ENCODE measurements at places on chromosomes 2 and 18.

- DNase-seq = no peak
Measured at GRCh38 chr18:32552421-32553030, 81.8 kb upstream of the GAREM1 start.

- no peak for DNase-seq
Measured at GRCh38 chr18:32919799-32920198, 147.0 kb upstream of the KLHL14 start.

DNA sequence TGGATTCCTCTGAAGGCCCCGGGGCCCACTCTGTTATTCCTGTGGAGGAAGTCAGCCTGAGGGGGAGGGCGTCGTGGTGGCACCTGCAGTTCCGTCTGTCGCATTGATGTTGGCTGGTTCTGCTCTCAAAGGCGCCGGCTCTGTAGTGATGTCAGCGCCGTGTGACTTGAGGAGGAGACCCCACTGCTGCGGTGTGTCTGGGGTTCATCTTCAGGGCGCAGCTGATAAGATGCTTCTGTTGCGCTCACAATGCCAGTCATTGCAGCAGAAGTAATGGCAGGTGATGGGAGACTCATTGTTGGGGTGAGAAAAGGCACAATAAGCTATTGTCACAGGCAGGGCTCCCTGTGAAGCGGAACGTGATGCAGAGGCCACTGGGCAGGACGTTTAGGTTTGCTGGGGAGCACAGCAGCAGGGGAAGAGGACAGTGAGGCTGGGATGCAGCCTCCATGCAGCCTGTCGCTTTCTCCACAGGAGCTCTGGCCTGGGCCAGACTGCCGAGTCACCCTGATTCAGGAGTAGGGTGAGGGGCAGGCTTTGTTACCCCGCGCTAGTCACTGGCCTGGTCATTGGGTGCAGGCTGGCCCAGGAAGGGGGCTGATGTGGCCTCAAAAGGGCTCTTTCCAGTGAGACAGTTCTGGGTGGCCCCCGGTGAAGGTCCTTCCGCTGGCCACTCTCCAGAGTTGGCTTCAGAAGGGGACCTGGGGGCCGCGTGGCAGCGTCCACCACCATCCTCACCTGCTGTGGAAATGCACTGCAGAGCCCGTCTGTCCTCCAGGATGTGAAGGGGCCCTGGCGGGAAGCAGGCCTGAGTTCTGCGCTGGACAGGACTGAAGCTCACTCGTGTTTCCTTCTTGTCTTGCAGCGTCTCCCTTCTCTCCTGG, 42.9 kb downstream of the SH3BP4 start:
- DNase-seq = no peak

GRCh38 chr2:233999182-233999581, 51.3 kb upstream of the SPP2 start:
- DNase-seq = no peak

DNA sequence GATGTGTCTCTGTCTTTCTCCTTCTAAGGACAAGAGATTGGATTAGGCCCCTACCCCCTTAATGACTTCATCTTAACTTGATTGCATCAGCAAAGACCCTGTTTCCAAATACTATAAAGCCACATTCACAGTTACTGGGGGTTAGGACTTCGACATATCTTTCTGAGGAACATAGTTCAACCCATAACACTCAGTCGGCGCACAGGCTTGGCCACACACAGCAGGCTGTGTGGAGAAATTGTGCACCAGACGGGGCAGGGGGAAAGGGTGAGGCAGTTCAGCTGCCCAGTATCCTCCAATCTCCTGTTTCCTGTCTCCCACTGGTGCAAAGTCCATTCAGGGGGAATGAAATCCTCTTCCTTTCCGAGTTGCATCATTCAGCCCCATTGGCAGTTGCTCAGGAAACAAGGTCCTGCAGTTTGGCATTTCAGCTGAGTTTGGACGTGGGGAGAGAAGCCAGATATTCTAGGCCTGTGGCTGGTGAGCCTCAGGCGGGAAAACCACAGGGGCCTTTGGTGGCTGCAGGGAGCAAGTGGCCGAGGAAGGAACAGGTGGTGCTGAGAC, 9.4 kb upstream of the RAPGEF4 start:
- DNase-seq = no peak

DNA sequence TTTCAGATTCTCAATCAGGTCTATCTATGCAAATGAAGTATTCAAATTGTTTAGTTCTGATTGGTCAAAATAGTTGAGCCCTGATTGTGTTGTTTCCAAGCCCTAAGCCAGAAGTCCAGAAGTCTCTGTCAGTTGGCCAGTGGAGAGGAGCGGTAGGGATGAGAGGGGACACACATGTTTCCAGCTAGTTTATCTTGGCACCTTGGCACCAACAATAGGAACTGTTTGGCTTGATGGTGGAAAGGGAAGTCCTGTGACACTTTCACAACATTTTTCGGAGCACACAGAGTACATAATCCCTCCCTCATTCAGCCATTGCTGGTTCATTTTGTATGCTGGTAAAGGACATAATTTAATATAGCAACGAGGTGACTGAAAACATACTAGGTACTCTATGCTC, 1661.6 kb downstream of the SUCLG1 start:
- DNase-seq = no peak

DNA sequence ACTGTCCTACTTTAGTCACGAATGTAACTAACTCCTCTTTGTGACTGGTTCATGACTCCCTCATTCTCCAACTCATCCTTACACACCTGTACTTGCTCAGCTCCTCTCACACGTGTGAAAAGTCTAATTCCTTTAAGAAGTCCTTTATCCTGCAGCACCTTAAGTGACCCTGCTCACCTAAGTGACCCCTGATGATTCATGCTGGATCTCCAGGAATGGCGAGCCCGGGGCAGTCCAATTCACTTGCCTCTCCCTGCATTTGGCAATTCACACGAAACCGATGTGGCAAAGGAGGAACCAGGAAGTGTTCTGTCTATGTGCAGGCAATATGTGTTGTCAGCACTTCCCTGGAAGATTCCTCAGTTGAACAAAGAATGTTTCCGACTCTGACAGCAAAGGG, 189.8 kb upstream of the NABP1 start:
- no peak for DNase-seq

- DNase-seq = no peak
Measured at GRCh38 chr2:188404341-188405004, 112.8 kb downstream of the GULP1 start.

DNA sequence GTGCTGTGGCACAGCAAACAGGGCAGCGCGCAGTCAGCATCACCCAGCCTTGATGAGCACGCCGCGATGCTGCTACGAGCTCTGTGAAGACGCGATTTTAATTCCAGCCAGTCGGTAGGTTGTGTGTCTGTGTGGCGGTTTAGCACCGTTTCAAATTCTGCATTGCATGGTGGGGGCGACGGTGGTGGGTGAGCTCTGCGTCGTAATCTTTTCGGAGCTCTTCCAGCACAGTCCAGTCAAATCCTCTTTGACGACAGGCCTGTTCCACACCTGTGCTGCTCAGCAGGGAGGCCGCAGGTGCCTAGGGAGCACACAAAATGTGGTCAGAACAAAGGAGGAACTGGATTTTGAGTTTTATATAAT, 8.6 kb downstream of the ALLC start:
- DNase-seq = no peak
